ENCODE measurements at places on chromosomes 2 and 18.

- DNase-seq: no peak
These were observed 5.2 kb downstream of the NCAPH start for GRCh38 chr2:96340493-96341414.

DNA sequence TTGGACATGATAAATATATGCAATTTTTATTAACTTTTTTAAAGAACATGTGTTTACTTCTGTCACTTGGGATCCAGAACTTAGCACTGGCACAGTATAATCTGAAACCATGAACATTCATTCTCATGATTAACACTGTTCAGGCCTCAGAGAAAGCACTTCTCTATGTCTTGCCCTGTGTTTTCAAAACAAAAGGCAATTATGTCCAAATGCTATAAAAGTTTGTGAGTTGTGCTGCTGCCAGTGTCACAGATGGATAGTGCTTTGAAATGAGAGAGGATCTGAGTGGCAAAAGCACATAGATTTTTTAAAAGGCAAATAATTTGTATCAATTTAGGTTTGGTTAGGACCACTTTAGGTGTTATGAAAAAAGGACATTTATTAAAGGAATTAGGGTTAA, 470.5 kb upstream of the FAM98A start:
- no peak for DNase-seq

DNA sequence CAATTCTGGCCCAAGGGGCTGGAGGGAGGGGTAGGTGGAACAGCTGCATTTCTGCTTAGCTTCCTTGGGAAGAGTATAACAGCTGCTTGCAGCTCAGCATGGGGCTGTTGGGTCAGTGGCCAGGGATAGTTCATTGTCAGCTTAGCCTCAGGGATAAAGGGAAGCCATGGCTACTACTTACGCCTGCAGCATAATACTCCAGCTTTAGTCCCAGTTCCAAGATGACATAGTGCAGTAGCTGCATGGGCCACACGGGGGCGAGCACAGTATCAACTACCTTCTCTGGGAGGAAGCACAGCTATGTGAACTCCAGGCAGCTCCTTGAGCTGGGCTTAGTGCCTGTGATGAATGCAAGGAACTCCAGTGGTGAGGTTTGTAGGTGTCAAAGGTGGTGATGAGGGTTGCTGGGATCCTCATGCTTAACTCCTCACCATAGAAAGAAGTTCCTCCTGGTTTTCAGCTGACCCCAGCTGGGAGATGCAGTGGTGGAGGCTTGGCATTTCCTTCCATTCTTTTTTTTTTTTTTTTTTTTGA, 35.4 kb upstream of the RHOB start:
- no peak for DNase-seq

- DNase-seq: no peak
These were observed 7.5 kb upstream of the KDSR start for GRCh38 chr18:63374540-63374939.

DNA sequence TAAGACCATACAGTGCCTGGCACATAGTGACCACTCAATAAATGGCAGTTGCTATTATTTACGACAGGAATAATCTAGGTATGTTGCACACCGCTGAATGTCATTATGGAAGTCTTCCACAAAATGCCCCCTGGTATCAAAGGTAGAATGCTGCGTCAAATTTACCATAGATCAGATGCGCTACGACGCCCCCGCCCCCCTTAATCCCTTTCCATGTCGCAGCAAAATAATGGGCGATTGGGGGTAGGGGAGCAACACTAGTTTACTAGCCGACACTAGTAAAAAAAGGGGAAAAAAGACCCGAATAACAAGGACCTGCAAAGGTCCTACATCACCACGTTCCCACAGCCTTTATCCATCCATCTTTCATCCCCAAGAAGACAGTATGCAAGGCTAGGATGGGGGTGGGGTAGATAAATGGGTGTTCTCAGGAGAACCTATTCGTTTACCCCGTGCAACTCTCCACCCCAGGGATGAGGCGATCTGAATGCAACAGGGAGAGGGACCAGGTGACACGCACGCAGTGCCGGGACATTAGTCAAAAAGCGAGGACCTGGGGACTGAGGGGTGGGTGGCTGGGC, 455 bp downstream of the PREPL start:
- no peak for DNase-seq

GRCh38 chr18:70411876-70412435, 123.1 kb downstream of the SOCS6 start:
- DNase-seq: no peak

DNA sequence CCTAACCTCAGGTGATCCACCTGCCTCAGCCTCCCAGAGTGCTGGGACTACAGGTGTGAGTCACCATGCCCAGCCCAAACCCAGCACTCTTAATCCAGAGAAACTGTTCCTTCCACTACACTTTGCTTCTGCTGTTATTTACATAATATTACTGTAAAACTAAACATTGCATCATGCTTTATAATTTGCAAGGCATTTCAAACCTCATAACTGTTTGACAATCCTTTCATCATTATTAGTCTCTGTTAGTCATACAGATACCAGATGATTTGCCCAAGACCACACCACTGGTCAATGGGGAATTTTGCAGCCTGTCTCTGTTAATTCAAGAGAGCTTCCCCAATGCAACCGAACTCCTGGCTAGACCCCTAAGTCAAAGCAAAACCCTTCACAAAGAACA, 338.3 kb downstream of the ALK start:
- DNase-seq: no peak

- no peak for DNase-seq
These were observed 33.8 kb downstream of the TEX51 start for GRCh38 chr2:126932529-126932928.

DNA sequence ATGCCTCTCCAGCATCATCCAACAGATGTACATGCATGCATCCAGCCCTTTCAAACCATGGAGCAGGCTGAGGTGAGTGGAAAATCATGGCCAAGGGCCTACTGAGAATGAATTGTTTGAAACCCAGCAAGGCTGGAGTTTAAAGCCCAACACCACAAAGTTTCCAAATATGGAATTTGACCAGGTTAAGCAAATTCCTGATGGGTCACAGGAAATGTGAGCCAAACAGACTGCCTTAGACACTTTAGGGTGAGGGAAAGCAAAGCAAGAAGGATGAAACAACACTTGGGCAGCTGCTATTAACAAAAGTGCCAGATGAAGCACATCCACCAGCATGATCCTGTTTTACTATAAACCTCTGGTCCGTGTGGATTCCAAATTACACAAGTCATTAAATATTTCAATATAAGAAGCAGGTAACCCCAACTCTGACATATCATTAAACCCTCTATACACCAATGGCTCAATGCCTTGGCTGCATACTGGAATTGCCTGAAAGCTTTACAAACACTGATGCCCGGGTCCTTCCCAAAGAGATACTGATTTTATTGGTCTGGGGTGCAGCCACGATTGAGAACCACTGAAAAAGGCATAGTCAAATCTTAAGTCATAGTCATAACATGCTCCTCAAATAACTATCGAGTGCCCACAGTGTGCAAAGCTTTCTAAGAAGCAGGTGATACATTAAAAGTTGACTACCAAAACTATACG, 9.1 kb downstream of the KLF7 start:
- no peak for DNase-seq

DNA sequence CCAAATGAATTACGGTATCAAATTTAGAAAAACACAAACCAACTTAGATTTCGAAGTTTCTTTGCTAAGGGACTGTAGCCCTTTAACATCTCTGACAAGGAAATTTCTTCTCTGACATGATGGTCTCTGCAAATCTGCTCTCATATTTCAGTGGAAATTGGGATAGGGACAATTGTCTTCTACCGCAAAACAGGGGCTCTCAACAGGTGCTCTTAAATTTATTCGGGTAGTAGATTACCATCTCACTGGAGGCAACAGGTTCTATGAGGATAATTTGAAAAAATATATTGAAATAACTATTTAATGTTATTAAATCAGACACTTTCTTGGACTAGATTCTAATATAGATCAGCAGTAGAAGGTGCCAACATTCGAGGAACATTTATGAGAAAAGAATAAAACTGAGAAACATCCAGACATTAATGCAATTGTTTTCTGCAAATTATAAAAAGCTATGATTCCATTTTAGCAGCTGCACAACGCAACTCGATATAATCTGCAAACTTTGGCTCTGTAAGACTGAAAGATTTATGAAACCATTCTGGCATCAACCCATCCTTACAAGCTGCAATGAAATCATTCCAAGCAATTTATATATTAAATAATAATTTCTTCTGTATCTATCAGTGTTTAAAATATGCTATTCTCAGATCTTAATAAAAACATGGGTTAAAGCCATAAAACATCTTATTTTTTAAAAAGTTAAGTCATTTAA, 10.0 kb upstream of the BCL2 start:
- no peak for DNase-seq

DNA sequence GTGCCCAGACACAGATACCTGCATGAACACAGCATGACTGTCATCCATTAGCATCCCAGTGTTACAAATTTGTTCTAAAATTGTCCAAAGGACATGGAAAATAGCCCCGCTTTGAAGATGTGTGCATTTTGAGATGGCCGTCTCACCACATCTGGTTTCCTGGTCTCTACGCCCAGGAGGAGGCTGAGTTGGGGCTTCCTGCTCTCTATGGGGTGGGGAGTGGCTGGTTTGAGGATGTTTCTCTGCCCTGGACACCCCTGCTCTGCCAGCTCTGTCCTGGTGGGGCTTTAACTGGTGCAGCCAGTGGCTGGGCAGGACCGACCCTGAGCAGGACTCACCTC, 74.6 kb upstream of the SMAD7 start:
- no peak for DNase-seq

DNA sequence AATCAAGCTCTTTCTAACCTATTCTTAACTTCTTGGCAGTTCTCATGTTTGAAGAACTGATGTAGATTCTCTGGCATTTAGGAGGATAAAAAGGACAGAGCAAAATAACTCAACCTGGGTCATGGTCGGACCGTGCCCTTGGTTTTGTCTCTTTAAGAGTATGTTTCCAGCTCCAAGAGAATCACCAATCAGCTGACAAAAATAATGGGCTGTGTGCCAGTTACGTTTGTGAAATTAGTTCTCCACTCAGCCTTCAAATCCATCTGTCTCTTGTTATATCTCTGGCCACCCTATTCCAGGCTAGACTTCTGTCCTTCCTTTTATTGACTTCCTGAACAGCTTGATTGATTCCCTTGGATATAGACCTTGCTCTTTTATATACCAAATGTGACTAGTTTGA, 225.7 kb downstream of the EPHA4 start:
- no peak for DNase-seq

- no peak for DNase-seq
These were observed 130.8 kb downstream of the FIGN start for GRCh38 chr2:163604941-163605555.

GRCh38 chr2:61538920-61539520, 864 bp upstream of the XPO1 start:
- DNase-seq: peak; percentile 60

GRCh38 chr2:135916207-135916606, 40.0 kb upstream of the MCM6 start:
- peak; percentile 13 for DNase-seq

GRCh38 chr2:157182834-157183396, 74.6 kb upstream of the GALNT5 start:
- no peak for DNase-seq

DNA sequence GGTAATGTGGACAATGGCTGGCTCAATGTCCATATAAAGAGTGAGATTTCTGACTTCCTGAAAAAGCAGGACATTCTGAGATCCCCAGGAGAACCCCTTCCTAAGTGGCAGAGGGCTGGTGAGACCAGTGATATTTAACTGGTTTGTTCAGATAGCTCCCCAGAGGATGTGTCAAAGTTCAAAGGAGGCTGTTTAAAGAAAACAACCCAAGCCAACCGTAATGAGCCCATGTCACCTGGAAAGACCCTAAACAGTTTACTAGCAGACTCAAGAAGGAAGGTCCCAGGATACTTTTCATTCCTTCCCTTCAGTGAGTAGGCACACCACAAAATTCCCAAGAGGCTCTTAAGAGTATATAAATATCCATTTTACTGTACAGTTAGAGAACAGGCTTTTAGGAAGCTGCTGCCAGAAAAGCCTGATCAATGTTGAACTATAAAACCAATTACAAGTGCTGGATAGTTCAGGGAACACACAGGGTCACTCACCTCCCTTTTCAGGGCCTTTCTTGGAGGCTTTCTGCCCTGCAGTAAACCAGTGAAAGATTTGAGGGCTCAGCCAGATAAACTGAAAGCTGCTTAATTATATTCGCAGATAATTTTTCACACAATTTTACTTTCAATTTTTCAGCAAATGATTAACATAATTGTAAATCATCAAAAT, 293.5 kb downstream of the ASXL3 start:
- DNase-seq: no peak

- DNase-seq: no peak
These were observed 305.7 kb upstream of the VRK2 start for GRCh38 chr2:57740891-57741290.

DNA sequence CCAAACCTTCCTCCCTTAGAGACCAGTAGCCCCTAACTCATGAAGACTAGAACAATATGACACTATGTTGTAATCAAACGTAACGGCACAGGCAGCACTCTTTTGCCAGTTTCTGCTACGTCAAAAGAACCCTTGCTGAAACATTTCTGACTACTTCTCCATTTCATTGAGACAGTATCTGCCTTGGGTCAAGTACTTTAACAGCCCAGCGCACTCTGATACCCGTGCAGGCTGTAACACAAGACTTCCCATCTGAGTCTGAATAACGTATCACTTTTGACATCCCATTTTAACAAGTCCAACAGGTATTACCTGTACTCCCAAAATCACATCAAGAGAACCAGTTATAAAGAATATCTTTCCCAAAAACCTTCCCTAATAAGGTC, 38.4 kb downstream of the TBC1D8 start:
- DNase-seq: no peak

DNA sequence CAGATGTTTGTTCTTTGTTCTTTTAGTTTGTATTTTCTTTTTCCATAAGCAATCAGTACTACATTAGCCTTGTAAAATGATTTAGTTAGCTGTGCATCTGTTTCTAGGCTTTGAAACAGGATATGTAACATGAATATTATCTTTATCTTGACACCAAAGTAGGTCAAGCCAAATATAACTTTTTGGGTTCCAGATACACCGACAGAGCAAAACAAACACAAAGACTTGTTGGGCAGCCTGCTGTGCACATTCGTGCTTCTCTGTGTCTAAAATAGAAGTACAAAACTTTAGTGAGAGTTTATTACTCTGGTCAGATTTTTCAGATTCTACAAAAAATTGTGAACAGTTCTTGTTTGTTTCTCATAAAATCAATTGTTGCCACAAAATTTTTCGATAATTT, 1059.3 kb upstream of the GYPC start:
- no peak for DNase-seq

DNA sequence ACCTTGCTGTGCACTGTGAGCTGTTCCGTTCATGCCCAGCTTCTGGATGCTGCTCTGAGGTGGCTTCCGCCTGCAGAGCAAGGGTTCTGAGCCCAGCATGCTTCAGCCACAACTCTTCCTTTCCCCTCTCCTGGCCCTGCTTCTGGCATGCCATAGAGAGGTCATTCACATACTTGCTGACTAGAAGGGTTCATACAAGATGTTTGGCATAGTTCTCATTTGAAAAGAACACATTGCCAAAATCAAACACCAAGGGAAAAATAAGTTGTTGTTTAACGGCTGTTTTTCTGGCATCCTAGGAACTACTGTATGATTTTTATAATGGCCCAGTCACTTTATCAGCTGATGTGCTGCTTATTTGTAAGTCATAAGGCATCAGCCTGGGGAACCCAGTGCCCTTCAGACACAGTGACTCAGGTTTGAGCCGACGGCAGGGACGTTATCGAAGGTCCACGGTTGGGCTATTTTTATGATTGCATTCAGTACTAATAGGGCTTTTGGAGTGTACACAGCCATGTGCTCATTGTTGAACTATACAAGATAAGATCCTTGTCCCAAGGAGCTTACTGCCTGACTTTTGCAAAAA, 53.9 kb upstream of the CTAGE1 start:
- no peak for DNase-seq

GRCh38 chr2:64876137-64876647, 113.0 kb upstream of the SLC1A4 start:
- DNase-seq: no peak

- no peak for DNase-seq
These were observed 32.8 kb upstream of the DNAH7 start for GRCh38 chr2:196101325-196101991.

Measured in NCI-H2081 treated with DMSO at 0.1 percent for 48 hours (cell line).